ENCODE measurements at places on chromosomes 1 and 21.

GRCh38 chr21:38413958-38414548 lies 84.2 kb downstream of the ERG start:
- no peak for DNase-seq

- DNase-seq = no peak
These were observed at the start of gene ADAMTS4 for GRCh38 chr1:161198897-161199431. Gene ADAMTS4, minus strand, starts transcription at chr1:161199054. Its CDS starts 427 bp downstream, at chr1:161198627.

DNA sequence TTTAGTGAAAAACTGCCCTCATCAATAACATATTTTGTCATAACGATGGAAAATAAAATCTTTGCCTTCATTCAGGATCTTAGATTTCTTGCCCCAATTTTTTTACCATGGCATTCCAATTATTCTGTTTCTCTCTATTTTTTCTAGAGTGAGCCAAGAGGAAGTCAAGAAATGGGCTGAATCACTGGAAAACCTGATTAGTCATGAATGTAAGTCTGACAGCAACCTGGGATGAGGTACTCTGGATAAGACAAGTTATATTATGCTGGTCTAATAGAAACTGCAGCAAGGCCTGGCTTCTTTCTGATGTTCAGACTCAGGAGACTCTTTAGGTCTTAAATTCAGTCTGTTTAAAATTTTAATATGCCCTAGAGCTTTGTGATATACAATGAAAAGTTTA lies 3.5 kb downstream of the RGS4 start:
- DNase-seq = no peak

DNA sequence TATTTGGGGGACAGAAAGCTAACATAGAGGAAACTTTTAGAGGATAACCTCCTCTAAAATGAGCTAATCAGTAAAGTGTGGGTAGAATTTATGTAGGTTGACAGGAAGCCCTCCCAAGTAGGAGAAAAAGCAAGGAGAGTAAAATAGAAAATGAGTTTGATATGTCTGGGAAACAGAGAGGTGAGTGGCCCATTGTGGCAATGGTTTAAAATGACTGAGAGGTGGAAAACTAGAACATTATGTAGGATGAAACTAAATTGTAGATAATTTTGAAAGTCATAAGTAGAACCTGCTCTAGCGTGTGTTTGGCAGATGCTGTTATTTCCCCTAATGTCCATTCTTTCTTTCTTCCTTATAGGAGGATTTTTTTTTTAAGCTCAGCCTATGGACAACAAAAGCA lies 8.5 kb upstream of the LPGAT1 start:
- no peak for DNase-seq

GRCh38 chr1:110293601-110294104 lies 45.5 kb upstream of the RBM15 start:
- DNase-seq = no peak

DNA sequence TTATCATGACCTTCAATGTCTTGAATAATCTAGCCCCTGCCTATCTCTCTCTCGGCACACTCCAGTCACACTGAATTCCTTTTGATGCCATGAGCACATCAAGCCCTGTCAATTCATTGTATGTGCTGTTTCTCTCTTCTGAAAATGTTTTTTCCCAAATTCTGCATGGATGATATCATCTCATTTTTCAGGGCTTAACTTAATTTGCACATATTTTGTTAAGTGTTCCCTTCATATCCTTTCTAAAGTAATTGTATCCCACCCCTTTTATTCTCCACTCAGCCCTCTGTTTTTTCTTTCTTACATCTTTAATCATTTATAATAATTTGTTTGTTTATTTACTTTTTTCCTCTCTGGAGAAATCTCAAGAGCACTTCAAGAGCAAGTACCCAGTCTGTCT lies 149.9 kb downstream of the ZNF326 start:
- no peak for DNase-seq

DNA sequence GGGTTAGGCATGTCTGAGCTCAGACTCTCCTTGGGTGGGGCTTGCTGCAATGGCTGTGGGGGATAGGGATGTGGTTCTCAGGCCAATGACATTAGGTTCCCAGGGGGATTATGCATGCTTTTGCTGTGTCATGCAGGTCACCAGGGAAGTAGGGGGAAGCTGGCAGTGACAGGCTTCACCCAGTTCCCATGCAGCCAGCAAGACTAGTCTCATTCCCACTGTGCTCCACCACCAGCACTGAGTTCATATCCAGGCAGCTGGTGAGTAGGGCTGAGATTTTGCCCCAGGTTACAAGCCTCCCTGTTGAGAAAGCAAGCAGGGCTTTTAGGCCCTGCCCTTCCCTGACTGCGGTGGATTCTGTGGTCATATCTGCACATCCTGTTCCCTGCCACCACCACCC lies 32.1 kb upstream of the PLA2G5 start:
- DNase-seq = peak; percentile 53

- no peak for DNase-seq
These were observed 62.3 kb downstream of the LDLRAD2 start for GRCh38 chr1:21874328-21874727.

GRCh38 chr1:94731891-94732290 lies 88.3 kb upstream of the SLC44A3 start:
- no peak for DNase-seq

GRCh38 chr1:32336963-32337675 lies 1.1 kb upstream of the MARCKSL1 start:
- DNase-seq = peak; percentile 97

GRCh38 chr1:171645553-171646248 lies 6.8 kb downstream of the MYOC start:
- no peak for DNase-seq

DNA sequence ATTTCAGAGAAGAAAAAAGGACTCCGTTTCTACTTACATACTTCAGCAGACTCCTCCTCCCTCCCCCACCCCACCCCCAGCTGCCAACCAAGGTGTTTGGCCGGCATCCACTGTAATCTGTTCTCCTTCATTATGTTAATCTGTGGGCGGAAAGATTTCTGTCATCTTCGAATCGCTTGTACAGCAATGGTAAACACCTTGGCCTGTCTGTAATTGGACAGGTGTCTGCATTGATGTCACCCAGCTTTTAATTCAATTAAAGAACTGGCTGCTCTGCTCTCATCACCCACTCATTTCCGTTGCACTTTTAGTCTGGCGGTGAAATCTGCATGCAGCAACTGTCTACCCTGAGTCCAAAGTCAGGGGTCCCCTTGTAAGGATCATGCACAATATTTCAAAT lies 368.6 kb downstream of the USH2A start:
- DNase-seq = no peak

- DNase-seq = no peak
These were observed 25.8 kb upstream of the IFNGR2 start for GRCh38 chr21:33377221-33377920.

DNA sequence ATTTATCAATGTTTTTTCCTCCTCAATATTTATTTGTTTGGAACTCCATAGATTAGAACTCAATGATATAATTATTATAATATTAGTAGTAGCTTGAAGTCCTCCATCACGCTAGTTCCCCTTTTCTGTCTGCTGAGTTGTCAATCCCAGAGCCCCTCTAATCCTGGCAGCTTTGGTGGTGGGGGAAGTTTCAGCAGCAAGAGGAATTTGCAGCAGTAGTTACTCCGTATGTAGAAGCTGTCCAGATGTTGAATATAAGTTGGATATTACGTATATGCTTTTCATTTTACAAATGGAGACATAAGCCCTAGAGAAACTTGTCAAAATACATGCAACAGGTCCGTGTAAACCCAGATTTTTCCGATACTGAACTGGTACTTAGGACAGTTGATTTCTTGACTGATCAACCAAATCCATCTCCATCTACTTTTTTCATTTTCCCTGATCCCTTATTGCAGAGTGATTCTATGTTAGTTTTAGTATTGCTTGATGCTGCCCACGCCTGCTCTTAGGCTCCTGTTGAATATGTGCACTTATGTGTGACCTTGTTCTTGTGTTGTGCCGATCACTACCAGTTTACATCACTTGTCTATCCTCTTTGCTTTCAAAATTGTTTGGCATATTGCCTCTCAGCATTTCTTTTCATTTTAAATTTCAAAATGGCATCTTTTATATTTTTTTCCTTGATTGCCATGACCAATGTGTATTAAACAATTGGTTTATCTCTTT lies 28.1 kb downstream of the SMAP2 start:
- no peak for DNase-seq

DNA sequence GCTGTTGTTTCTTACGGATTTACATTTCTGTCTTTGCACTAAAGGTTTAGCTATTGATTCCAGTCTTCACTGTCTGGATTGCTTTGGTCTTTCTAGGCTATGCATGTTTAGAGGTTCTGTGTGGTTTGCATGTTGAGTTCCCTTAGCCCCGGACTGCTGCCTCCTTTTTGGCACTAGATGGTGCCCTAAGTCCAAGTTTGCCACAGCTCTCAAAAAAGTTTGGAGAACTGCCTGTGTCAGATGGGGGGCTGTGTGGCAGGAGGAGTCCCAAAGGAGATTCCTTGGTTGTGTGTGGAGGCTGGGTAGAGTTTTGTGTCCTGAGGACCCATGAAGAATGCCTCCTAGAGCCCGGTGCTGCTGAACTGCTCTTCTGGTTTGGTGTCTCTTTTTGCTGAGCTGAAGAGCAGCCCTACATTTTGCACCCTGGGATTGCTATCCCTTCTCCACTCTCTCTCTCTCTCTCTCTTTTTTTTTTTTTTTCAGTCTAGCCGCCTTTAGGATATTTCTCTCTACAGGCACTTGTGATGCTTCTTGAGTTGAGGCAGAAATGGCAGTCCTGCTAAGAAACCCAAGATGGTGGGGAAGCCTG lies 74.4 kb downstream of the PTGS2 start:
- peak; percentile 58 for DNase-seq

DNA sequence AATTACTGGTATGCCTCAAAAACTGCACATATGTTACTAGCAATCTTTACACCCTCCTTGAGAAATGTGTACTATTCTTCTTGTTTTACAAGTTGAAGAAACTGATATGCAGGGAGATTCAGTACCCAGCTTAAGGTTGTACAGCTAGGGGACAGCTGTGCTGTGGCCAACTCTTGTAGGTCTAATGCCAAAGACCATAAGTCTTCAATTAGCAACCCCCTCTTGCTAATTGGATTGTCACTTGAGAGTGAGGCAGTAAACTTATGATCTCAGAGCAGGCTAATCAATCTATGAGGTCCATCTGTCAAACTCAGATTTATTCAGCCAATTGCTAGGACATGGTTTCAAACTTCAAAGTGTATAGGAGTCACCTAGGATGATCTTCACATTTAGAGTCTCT lies 492.0 kb upstream of the USP24 start:
- no peak for DNase-seq

GRCh38 chr1:180267761-180268555 lies 37.9 kb downstream of the LHX4 start:
- DNase-seq = no peak

DNA sequence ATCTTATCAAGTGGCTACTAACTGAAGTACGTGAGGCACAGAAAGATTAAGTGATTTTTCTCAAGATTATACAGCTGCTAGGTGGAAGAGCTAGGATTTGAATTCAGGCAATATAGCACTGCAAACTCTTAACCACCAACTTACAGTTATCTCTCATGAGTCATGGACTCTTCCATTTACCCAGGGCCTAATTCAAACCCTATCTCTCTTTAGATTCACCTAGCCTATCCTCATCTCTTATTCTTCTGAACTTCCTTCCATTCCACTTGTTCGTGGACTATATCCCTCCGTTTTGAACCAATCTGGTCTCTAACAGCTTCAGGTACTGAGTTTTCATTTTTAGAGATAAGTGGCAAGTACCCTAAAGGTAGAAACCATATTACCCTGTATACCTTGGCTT lies 92.8 kb upstream of the DMRTA2 start:
- no peak for DNase-seq

- DNase-seq = no peak
These were observed 394.8 kb downstream of the USP25 start for GRCh38 chr21:16124378-16125138.

GRCh38 chr1:224185208-224185607 lies 2.2 kb downstream of the DEGS1 start:
- no peak for DNase-seq

DNA sequence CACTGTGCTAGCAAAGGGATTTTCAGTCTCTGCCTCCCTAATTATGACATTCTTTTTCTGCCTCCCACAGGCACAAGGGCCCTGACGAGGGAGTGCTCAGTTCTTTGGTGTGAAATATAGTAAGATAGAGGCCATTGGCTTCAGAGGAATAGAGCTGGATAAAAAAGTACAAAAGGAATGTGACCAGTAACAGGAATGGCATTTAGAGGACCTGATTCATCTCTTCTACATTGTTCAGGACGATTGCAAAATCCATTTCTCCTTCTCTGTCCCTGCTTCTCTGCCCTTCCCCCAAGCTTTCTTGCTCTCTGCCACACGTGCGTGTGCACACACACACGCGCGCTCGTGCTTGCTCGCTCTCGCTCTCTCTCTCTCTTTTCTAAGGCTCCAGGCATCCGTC lies 668.2 kb downstream of the KIF26B start:
- peak; percentile 21 for DNase-seq

DNA sequence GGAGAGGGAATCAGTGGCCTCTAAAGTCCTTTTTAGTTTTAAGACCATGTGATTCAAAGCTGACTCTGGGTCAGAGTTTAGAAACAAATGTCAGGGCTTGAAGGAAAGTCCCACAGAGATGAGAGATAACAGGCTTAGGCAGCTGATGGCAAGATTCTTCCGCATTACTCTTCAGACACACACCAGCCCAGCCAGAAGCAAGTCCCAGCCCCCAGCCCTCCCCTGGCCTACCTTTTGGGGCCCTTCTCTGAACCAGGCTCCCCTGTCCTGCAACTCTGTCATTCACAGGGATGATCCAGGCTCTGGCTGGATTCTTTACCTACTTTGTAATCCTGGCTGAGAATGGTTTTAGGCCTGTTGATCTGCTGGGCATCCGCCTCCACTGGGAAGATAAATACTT lies 13.1 kb upstream of the CASQ1 start:
- DNase-seq = no peak

DNA sequence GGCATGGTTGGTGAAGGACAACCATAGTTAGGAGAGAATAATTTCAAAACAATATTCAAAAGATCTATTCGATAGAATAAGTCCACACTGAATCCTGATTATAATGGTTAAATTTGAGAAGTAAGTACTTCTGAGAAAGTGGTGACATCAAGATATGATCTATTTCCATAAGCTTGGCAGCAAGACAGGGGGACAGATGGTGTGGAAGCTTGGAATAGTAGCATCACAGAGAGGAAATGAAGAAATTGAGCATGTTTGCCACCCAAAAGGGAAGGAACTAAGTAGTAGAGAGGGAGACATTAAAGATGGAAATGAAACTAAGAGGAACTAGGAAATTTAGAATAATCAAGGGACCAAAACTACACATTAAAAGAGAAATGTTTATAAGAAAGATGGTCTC lies 94.5 kb downstream of the OLFM3 start:
- no peak for DNase-seq

DNA sequence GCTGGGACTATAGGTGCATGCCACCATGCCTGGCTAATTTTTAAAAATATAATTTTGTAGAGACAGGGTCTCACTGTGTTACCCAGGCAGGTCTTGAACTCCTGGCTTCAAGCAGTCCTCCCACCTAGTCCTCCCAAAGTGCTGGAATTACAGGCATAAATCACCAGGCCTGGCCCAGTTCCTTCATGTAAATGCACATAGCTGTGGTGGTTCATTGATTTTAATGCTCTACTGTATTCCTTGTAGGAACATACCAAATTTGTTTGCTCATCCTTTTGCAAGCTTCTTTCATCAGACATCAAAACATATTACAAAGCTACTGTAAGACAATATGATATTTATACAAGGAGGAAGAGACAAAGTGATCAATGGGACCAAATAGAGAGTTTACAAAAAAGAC lies 237.5 kb upstream of the ESRRG start:
- no peak for DNase-seq

All from NB4 (cell line).